ENCODE measurements at places on chromosomes 5 and 9.

DNA sequence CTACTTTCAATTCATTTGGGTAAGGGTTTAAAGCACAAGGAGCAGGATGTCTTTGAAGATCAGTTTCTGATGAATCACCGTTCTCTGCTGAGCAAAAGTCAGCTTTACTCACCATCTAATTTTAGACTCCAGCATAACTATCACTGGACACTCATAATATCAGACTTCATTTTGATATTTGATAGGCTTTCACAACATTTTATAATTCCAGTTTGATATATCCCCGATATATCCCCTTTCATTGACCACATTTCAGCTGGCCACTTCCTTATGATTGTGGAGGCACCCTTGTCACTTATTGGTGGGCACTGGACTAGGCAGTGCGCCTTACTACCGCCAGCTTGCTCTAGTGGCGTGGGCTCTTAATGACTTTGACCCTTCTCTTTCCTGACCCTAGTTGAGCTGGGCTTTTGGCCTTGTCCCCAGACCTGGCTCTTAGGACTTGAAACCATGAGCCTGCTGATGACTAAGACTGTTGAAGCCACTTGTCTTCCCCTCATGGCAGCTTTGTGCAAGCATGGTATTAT lies 46.8 kb downstream of the CYSTM1 start:
- no peak for DNase-seq

GRCh38 chr5:53946405-53947100 lies 363.8 kb downstream of the ARL15 start:
- DNase-seq, result no peak

GRCh38 chr9:33158843-33159776 lies 8.0 kb downstream of the B4GALT1 start:
- DNase-seq, result no peak

DNA sequence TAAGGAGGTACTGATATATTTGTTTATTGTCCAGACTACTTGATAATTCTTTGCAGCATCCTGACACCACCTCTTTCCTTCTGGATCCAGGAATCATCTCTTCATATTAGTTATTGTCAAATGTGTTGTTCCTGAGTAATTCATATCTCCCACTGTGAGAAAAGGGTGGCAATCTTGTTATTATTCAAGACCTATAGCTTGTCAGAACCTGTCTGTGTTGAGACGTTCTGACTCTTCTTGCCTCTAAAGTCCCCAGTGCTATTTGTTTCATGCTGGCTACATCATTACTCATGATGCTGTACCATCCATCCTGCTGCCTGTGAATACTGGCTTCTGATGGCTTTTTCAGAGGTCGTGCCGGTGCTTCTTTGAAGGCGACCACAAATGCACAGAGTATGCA lies 68.7 kb upstream of the TAF11L2 start:
- DNase-seq, result no peak

GRCh38 chr9:104895572-104895971 lies 32.4 kb downstream of the ABCA1 start:
- DNase-seq, result no peak

DNA sequence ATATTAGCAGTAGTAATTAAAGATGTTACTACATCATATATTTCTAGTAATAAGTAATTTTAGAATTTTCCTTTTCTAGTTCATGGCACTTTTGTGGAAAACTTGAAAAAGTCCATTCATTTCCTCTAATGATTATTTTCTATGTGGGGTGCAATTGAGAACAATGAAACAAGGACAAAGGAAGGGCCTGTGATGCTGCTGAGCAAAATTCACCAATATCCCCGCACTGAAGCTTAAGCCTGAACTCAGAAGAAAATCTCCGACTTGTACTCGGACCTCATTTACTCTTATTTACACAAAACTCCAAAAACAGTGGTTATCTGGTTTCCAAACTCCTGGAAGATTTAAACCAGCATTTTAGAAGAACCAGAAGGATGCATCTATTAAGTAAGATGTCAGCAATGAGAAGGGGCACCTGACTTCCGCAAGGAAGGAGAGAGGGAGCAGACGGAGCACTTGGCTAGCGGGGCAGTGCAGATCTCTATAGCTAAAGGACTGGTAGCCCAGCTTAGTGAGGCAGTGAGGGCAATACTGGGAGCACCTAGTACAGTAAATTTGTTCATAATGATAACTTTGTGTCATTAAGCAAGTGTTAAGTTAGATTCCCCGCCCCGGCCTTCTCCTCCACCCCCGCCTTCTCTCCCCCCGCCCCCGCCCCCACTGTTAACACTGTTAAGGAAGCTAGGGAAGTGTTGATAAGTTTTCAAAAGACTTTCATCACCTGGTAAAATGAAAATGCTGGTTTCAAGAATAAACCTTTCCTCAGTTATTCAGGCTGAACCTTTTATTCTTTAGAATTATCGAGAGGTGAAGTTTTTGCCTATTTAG lies 123.3 kb downstream of the ZSWIM6 start:
- DNase-seq, result no peak

DNA sequence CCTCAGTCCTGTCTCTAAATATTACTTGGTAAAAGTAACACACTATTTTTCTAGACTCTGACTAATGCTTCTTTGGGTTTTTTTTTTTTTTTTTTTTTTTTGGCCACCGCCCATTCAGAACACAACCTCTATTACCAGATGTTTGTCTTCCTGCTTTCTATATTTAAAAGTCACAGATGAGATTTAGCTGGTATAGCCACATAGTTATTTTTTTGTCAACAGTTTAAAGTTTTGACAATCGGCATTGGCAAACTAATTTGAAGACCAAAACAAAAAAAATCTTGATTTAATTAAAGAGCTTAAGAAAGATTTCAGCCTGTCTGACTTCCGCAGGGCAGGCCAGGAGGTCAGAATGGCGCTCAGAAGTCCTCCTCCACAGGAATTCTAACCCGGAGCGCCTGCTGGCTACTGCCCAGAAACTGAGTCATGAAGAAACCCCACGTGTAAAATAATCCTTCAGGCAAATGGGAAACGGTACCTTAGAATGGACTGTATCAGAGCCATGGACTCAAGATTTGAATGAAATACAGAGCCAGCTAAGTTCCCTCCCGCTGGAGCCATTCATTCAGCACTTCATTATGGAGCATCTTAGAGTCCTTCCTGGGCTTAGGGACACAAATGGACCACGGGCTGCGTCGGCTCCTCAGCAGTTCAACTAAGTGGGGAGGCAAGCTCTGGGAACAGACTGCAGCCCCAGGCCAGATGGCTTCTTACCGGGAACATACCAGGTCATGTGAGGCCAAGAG lies 55.6 kb downstream of the PTPDC1 start:
- no peak for DNase-seq

- no peak for DNase-seq
Measured at GRCh38 chr5:3828761-3829160, 233.1 kb downstream of the IRX1 start.

DNA sequence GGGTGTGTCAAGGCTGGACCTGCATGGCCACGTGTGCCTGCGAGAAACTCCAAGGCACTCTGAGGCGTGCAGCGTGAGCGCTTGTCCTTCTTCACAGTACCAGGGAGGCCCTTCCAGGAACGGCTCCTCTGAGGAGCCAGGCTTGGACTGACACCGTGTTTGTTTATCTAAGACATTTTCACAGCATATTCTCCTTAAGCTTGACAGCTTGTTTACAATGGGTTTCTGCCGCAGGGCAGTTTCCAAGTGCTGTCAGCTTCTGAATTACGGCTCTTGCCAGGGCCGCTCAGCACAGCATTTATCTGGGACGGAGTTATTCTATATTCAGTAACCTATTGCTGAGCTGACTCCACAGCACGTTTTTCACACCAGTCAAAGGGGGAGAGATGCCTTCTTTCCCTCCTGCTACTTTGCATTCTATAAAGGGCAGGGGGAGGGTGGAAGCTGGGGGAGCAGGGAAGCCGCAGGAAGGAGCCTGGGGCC lies 98.4 kb downstream of the LMNB1 start:
- DNase-seq, result no peak

- DNase-seq, result no peak
Measured at GRCh38 chr9:34998266-34998665, 8.7 kb downstream of the DNAJB5 start.

- DNase-seq, result no peak
Measured at GRCh38 chr9:2962471-2963172, 118.7 kb upstream of the PUM3 start.

DNA sequence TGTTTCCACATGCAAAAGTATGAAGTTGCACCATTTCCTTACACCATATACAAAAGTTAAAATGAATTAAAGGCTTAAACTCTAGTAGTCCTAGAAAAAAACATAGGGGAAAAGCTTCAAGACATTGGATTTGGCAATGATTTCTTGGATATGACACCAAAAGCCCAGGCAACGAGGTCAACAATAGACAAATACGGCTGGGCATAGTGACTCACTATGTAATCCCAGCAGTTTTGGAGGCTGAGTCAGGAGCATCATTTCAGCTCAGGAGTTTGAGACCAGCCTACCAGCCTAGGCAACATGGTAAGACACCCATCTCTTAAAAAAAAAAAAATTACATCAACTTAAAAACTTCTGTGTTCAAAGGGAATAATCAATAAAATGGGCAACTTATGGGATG lies 30.9 kb upstream of the SREK1 start:
- DNase-seq, result no peak

DNA sequence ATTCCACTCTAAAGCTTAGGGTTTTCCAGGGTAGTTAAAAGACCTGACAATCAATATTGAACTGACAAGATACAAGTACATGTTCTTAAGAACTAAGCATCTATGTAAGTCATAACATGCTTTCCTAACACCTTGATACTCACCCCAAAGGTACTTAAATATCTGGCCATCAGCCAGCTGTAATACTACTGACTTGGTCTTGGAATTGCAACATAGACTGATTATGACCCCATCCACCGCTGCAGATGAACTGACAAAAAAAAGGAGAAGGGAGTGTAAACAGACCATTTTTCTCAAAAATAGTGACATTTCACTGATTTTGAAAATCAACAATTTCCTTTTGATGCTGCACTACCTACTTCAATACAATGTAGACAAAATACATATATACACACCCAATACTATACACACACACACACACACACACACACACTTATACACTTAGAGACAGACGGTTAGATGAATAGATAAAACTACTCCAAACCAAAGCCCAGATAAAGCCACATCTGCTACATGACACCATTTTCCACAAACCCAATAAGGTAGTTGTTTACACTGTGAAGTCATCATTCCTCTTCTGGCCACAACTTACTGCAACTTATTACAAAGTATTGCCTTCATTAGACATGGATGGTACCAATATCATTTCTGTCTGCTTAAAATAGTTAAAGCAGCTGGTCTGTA lies 30.4 kb downstream of the ELP1 start:
- no peak for DNase-seq

DNA sequence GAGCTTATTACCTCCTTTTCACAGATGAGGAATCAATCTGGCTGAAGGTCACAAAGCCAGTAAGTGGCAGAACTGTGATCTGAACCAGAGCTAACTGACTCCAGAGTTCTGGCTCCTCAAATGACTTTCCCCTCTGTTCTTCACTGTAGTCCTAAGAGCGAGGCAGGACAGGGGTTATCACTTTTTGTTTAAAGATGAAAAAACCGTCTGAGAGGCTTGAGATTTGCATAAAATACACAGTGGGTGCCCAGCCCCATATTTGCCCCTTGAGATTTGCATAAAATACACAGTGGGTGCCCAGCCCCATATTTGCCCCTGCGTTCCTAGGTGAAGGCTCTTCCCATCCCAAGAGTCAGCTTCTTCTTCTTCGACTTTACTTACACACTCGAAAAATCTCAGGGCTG lies 667 bp downstream of the FBXO10 start:
- DNase-seq, result no peak

GRCh38 chr5:17289681-17290539 lies 72.5 kb downstream of the BASP1 start:
- no peak for DNase-seq

GRCh38 chr5:170913573-170913972 lies 51.8 kb downstream of the RANBP17 start:
- DNase-seq, result no peak

GRCh38 chr9:99563364-99563763 lies 258.3 kb upstream of the NR4A3 start:
- no peak for DNase-seq

- no peak for DNase-seq
Measured at GRCh38 chr5:66558560-66558959, 37.6 kb upstream of the MAST4 start.

DNA sequence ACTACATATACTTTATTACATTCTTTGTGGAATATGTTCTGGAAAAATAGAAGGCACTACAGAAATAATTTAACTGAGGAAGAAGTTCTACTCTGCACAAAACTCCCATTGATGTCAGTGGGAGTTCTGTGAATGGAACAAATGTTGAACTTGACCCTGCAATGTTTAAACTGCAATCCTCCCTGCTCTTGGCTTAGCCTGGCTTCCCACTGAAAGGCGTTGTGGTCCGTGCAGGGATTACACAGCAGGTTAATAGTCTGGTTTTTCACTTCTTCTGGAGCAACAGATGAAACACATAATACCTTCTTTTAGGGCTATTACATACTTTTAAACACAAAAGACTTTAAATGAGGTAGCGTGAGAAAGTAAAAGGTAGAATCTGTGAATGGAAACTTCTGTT lies 12.9 kb upstream of the ERBIN start:
- DNase-seq, result no peak

DNA sequence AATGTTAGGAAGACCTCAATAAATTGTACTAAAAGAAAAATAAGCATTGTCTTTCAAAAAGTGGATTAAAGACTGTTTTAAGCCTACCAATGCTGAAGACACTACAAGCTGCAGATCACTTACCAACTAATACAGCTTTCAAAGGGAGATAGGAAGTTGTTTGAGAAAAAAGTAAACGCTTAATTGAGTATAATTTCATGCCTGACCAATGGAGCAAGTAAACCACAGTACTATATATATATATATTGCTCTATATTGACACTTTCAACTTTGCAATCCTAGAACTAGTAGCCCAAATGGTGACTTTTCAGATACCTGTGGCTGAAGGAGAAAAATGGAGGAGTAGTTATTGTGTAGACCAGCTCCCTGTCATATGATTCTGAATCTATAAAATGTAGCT lies 85.7 kb downstream of the FREM1 start:
- no peak for DNase-seq

DNA sequence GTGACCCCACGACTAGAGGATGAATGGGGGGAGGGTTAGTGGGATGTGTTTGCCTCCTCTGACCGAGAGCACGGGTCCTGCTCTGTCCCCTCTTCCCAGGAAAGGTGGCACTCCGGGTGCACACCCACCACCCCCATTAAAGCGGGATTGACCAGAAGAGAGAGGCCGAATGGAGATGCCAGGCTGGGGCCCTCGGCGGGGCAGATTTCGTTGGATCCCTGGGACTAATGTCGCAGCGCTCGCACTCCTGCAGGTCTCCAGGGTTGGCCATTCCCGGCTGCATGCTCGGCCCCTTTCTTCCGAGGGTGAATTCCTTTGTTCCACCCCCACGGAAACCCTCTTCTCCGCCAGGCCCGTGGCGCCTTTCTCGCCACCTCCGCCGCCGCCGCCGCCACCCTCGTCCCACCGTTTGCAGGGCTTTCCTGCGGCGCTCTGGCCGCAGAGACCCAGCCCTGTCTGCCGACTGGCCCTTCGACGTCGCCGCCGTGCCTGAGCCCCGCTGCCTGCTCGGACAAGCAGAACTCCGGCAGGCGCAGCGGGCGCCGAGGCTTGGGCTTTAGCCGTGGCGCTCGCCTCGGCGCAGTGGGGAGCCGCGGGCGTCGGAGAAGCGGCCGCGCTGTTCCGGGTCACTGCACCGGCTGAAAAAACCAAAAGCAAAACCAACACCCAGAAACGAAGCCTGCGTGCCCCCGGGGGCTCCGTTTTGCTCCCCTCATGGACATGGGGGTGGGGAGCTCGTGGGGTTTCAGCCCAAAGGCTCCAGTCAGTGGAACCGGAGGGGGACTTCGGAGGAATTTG lies 11.8 kb downstream of the LMX1B start:
- DNase-seq, result no peak

Data from stimulated activated CD8-positive, alpha-beta memory T cell treated with anti-CD3 and anti-CD28 coated beads, Interleukin-2, amount 100 ng/mL, for 1 hour (primary cell).